ENCODE measurements at places on chromosomes 16 and 17. TPM values are rescaled to one million over a fixed set of nuclear protein-coding genes. Genes with fewer than 3 reads are reported as not detected.

- no peak overlapping the region for H3K27ac ChIP-seq
- no peaks in the 10 kb centered on the region for H3K27me3 ChIP-seq
- H3K4me1 ChIP-seq = no peaks in the 10 kb centered on the region
- DNase-seq = no peak
These were observed 31.1 kb upstream of the ZFP90 start for GRCh38 chr16:68508013-68508412.

DNA sequence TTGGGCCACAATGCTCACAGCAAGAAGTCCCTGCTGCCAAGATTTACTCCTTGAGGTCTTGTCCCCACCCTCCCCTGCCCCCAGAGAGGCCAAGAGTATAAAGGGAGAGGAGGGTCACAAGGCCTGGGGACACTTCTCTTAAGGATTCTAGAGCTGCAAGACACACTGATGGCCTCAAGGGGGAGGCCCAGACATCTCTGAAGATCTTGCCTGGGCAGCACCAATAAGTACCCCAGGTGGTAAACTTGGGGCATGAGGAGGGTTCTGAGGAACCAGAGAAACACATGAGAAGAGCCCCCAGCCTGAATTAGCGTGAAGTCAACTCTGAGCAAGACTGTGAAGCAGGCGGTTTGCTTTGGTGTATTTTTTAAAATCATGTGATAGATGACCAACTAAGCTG is 26.8 kb upstream of the MTMR4 start:
- H3K27ac ChIP-seq = no peak overlapping the region
- H3K4me1 ChIP-seq = no peaks in the 10 kb centered on the region
- H3K27me3 ChIP-seq = no peaks in the 10 kb centered on the region
- H3K36me3 ChIP-seq = no peaks in the 10 kb centered on the region

GRCh38 chr16:57634171-57634570 is 5.7 kb downstream of the ADGRG1 start:
- no peak for DNase-seq
- peaks cover 1% of the 10 kb centered on the region for H3K4me1 ChIP-seq

- H3K4me3 ChIP-seq = no peak overlapping the region
- peaks cover 41% of the 10 kb centered on the region for H3K36me3 ChIP-seq
- peaks cover 38% of the 10 kb centered on the region for H3K4me1 ChIP-seq
- H3K27ac ChIP-seq = no peak overlapping the region
- no peaks in the 10 kb centered on the region for H3K27me3 ChIP-seq
These were observed 17.5 kb downstream of the HELZ start for GRCh38 chr17:67227488-67227887.

CD300H gene
- total RNA-seq = not detected

DNA sequence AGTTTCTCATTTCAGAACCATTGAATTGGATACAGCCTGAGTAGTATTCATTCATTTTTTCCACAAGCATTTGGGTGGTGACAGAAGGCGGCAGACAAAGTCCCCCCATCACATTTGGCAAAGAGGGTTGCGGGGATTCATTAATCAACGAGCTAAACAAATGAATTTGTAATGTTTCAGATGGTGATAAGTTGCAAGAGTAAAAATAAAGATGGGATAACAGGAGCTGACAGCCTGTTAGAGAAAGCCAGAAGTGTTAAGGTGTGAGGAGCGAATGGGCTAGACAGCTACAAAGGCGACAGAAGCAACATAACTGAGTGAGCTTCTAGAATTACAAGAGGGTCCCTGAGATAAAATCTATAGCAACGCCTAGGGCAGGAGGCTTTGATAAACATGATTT is 342.8 kb upstream of the HSBP1 start:
- no peaks in the 10 kb centered on the region for H3K27me3 ChIP-seq
- DNase-seq = no peak
- no peaks in the 10 kb centered on the region for H3K4me1 ChIP-seq
- H3K4me3 ChIP-seq = no peak overlapping the region
- no peaks in the 10 kb centered on the region for H3K36me3 ChIP-seq

DNA sequence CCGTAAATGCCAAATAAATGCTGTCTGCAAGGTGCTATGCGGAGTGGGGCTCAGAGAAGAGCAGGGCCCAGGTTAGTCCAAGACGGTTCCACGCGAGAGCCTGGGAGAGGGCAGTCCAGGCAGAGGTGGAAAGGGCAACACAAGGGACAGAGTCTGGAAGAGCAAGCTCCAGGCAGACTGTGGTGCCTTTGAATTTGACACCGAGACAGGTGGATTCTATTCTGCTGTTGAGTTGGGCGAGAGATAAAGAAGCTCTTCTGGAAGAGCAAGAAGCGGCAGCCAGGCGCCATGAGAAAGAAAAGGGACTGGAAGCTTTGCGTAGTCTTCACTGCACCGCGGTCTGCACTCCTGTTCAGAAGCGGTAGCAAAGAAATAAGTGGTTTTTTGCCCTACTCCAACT is 55.6 kb downstream of the CYTH1 start:
- peaks cover 92% of the 10 kb centered on the region for H3K4me1 ChIP-seq
- peak overlapping the region; percentile 47 for H3K4me3 ChIP-seq

- DNase-seq = no peak
- H3K27ac ChIP-seq = no peak overlapping the region
- no peaks in the 10 kb centered on the region for H3K4me1 ChIP-seq
- peaks cover 5% of the 10 kb centered on the region for H3K27me3 ChIP-seq
- no peak overlapping the region for H3K4me3 ChIP-seq
These were observed 70.2 kb upstream of the PSMD7 start for GRCh38 chr16:74226338-74226954.

GRCh38 chr16:23893986-23894385 is 58.2 kb downstream of the PRKCB start:
- peaks cover 22% of the 10 kb centered on the region for H3K36me3 ChIP-seq
- peaks cover 42% of the 10 kb centered on the region for H3K4me1 ChIP-seq
- no peaks in the 10 kb centered on the region for H3K27me3 ChIP-seq
- H3K4me3 ChIP-seq = no peak overlapping the region

DNA sequence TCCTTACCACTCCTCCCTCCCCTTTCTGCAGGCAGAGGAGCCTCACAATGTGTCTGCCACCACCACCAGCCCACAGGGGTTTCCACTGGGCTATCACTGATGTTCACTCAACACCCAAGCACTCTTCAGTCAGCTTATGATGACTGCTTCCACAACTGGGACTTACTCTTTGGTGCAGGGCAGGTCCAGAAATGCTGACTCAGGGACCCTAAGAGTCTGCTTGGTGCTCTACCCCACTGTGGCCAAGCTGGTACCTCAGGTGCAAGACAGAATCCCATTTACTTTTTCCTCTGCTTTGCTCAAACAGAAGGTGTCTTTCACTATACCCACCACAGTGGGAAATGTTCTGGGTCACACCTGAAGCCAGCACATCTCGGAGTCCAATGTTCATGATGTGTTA is 40.1 kb downstream of the ZNF267 start:
- H3K4me1 ChIP-seq = peaks cover 18% of the 10 kb centered on the region
- H3K27ac ChIP-seq = no peak overlapping the region
- no peak overlapping the region for H3K4me3 ChIP-seq
- H3K27me3 ChIP-seq = no peaks in the 10 kb centered on the region

DNA sequence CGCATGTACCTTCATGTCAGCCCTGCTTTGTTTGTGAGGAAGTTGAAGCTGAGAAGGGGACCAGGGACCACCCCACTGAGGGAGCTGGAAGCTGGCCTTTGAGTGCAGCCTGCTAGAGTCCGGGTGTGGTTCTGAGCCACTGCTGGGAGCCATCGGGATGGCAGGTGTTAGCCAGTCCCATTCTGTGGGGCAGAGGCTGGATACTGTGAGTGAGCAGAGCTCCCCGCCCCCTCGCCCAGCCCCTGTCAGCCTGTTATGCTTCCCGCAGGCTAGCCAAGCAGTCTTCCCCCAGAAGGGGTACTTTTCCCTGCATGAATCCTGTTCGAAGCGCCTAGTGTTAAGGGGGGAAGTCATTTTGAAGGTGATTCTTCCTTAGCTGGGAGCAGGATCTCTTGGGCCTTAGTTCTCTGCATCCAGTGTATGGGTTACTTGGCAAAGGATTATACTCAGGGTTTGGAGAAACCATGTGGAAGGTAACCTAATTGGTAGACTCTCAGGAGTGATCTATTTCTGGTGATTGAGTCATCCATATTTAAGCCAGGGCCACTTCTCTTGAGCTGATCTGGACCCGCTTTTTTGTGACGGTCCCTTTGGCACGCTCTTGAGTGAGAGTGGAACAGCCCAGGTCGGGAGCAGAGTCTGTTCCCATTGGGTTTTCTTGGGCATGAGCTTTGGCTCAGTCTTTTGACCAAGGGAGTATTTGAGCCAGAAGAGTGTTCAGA is 23.8 kb downstream of the AKAP1 start:
- no peaks in the 10 kb centered on the region for H3K4me1 ChIP-seq
- H3K27ac ChIP-seq = no peak overlapping the region
- H3K27me3 ChIP-seq = no peaks in the 10 kb centered on the region
- DNase-seq = no peak
- H3K36me3 ChIP-seq = peaks cover 17% of the 10 kb centered on the region

DNA sequence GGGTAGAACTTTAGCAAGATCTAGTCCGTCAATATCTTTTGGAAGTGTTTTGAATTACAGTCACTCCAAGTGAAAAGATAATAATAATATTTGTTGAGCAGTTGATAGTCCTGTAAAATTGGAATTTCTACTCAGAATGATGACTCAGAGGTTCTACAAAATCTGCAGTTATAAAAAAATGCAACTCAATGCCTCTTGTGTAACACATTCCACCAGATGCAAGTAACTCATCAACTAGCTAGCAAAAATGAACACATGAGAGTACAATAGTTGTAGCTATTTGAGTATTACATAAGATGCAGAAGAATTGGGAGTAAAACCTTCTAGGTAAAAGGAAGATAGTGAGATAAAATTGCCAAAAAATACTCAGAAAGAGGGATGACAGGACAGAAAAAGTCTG is 177.2 kb downstream of the CDH8 start:
- no peak for DNase-seq
- no peaks in the 10 kb centered on the region for H3K4me1 ChIP-seq
- H3K36me3 ChIP-seq = no peaks in the 10 kb centered on the region
- H3K4me3 ChIP-seq = no peak overlapping the region
- H3K27me3 ChIP-seq = no peaks in the 10 kb centered on the region

GRCh38 chr17:40333781-40334448 is 24.9 kb downstream of the RARA start:
- no peak overlapping the region for H3K4me3 ChIP-seq
- H3K36me3 ChIP-seq = peaks cover 27% of the 10 kb centered on the region
- DNase-seq = no peak
- no peaks in the 10 kb centered on the region for H3K27me3 ChIP-seq
- peak overlapping the region; percentile 47 for H3K27ac ChIP-seq
- H3K4me1 ChIP-seq = peaks cover 75% of the 10 kb centered on the region

KRTAP3-2 gene
- total RNA-seq = not detected

DNA sequence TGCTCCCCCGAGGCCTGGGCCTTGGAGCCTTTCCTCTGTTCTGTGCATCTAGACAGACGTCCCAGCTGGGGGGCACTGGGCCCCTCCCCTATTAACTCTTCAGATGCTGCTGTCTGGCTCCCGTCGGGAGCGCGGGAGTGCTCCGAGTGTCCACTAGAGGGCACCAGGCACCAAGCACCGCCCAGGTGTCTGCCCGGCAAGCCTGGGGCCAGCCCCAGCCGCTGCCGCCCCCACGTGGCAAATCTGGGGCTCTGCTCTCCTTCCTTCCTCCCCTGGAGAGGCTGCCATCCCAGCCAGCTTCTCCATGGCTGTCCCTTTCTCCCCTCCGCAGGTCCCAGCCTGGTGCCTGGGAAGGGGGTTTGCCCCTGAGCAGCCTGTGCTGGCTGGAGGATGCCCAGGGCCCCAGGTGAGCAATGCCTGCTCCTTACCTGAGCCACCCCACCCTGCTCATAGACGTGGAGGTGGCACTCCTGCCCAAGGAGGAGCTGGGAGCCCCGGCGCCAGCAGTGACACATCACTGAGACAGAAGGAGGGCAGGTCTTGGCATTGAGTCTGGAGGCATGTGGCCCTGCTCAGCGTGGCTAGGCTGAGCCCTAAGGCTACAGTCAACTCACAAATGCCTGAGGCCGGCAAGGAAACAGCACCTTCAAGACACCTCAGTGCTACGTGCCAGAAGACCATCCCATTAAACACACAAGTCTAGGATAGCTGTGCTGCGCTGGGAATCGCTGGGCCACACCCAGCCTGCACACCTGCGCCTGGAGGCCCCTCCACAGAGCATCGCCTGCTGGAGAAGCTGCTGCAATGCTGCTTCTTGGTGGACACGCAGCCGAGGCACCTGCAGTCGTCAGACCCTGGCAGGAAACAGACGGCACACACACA is 19.7 kb downstream of the TMEM235 start:
- peaks cover 42% of the 10 kb centered on the region for H3K4me1 ChIP-seq
- H3K36me3 ChIP-seq = no peaks in the 10 kb centered on the region
- peak overlapping the region; percentile 41 for H3K4me3 ChIP-seq
- DNase-seq = peak; percentile 94
- H3K27me3 ChIP-seq = no peaks in the 10 kb centered on the region

DNA sequence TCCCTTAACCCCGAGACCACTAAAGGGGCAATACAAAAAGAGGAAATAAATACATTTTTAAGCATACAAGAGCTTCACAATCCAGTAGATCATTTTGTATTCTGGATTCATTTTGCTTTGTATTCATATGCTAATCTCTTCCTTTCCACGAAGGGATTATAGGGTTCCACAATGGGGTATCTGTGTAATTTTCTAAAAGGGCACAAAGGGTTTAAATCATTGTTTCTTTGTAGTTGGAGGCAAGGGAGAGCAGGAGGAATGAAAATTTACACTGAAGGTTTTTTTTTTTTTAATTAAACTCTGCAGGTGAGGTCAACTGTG is 592 bp upstream of the NUFIP2 start:
- H3K36me3 ChIP-seq = peaks cover 24% of the 10 kb centered on the region
- DNase-seq = no peak
- peak overlapping the region; percentile 99 for H3K27ac ChIP-seq
- no peaks in the 10 kb centered on the region for H3K27me3 ChIP-seq
- H3K4me3 ChIP-seq = peak overlapping the region; percentile 100
- H3K4me1 ChIP-seq = peaks cover 22% of the 10 kb centered on the region

All from activated CD4-positive, alpha-beta T cell treated with anti-CD3 and anti-CD28 coated beads for 36 hours (primary cell).